GF-D8 (cell line): ENCODE measurements at places on chromosomes 13 and 19.

GRCh38 chr19:54492568-54492967, 10.1 kb upstream of the LAIR2 start:
- no peak for DNase-seq

- no peak for DNase-seq
Observed at GRCh38 chr13:36214163-36214921, at the start of gene SOHLH2. TSS of gene SOHLH2 (minus strand) at chr13:36214556. CDS start at chr13:36214526, 30 bp downstream.

- DNase-seq, result no peak
Observed at GRCh38 chr19:9937001-9937411, 691 bp upstream of the OLFM2 start.

DNA sequence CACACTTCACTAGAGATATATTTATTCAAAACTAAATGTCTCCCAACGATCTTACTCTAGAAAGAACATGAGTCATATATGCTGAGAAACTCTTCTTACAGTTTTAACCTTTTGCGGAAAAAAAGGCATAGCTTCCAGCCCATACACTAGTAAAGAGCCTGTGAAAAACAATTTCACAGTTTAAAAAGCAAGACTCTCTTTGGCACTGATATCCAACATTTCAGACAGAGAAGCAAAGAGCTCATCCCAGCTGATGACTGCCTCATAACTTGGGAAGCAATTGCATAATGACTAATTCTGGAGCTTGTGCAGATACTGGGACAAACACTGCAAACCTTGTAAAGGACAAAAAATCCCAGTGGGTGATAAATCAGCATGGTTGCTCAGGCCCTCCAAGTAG, 88.0 kb downstream of the ENOX1 start:
- DNase-seq, result no peak

DNA sequence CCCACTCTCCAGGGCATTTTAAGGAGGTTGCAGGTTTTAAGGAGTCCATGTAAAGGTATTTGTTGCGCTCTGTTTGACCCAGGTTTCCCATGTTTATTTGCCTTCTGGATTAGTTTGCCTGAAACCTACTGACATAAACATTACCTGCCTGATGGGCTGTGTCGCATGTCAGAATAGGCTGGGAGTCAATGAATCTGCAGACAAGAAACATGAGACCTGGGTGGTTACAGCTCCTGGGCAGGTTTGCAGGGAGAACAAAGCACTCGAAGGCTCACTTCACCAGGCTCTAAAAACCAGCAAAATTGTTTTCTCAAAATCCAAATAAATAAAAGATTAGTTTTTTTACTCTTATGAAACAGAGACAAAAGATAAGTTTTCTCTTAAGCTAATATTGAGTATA, 114.4 kb upstream of the SERTM1 start:
- DNase-seq, result no peak

DNA sequence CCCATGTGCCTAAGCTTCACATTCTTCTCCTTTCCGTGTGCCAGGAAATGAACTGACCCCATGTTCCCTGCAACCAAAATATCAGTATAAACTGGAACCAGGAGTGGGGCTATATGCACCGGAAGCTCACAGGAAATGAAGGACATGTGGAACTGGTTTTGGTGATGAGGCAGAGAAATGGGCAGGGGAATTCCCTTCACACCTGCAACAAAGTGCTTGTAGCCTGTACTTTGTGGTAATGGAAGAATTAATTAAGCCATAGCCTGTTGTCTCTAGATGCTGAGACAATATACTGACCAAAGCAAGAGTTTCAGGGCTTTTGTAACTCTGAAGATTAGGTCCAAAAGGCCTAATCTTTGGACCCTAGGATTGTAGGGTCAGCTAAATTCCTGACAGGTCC, 15.5 kb upstream of the UGGT2 start:
- DNase-seq, result no peak

- DNase-seq, result no peak
Observed at GRCh38 chr13:96033220-96034015, 19.8 kb downstream of the UGGT2 start.

GRCh38 chr19:34217952-34218817, 36.2 kb upstream of the GARRE1 start:
- peak; percentile 86 for DNase-seq

DNA sequence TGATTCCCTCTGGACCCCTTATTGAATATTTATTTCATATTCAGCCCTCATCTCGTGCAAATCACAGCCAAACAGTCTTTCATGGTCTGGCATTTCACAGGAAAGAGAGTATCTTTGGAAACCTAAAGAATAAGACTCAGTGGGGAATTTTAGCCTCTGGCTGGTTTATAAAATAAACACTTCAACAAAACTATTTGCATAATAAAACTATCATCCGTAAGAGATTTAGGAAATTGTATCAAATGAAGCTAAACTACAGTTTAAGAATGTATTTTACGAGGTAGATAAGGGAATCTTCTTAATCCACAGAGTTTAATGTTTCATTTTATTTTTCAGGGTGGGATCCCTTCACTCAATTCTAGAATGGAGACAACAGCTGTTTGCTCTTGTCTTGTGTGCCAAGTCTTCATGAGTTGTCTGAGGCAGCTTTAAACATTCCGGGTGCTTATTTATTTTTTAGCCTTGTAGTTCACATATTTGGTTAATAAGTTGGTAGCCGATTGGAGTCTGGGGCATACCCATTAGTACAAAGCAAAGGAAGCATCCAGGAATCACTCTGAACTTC, 634.4 kb upstream of the KLF12 start:
- no peak for DNase-seq

DNA sequence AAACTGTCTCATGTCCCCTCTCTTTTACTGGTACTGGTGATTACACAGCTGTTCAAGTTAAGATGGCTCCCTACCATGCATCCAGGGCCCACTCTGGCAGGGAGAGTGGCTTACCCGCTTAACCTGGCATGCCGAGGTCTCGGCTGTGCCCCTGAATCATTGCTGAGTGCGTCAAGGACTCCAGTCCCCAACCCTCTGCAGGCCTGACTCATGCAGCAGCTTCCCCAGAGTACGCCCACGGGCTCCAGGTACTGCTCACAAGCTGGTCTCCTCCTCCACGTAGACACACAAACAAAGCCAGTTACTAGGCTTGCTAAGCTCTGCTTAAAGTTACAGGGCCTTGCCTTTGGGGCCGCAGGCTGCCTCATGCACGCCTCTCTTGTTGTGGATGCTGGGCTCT, 447.4 kb downstream of the COG6 start:
- no peak for DNase-seq

DNA sequence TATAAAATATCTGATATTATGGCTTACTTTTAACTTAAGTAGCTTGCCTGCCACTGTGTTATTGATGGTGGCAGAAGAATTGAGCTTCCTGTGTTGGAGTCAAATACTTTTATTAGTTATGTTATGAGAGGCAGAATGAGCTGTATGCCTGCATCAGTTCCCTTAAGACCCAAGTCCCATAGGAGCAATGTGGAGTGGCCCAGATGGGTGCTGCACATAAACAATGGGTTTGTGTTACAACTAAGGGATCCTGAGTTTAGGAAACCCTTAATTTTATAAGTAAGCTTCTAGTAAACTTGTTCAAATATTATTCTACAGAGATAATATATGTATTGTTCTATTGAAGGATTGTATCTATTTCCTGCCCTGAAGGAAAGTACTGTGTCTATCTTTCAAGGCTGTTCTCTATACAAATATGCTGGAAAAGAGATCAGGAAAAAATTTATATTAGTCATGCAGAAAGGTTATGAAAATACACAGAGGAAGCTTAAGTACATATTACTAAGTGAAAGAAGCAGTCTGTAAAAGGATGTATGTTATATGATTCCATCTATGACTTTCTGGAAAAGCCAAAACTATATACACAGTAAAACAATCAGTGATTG, 2018.0 kb upstream of the PCDH20 start:
- DNase-seq, result no peak

GRCh38 chr13:73578251-73578875, 519.6 kb downstream of the KLF5 start:
- DNase-seq, result no peak

GRCh38 chr13:36717966-36718545, 44.2 kb downstream of the SERTM1 start:
- no peak for DNase-seq

GRCh38 chr19:29505097-29505824, 20.5 kb upstream of the VSTM2B start:
- DNase-seq, result no peak

- DNase-seq, result peak; percentile 47
Observed at GRCh38 chr19:5627395-5627904, 4.6 kb downstream of the SAFB start.

- DNase-seq, result no peak
Observed at GRCh38 chr19:47832723-47833122, 11.0 kb downstream of the CRX start.

- DNase-seq, result no peak
Observed at GRCh38 chr13:113839536-113840204, 24.2 kb downstream of the GAS6 start.

- no peak for DNase-seq
Observed at GRCh38 chr19:5515737-5516136, 52.0 kb downstream of the TINCR start.

GRCh38 chr13:110010404-110011138, 224.2 kb upstream of the IRS2 start:
- DNase-seq, result no peak

GRCh38 chr13:30998136-30999088, 66.0 kb downstream of the TEX26 start:
- DNase-seq, result no peak

- DNase-seq, result peak; percentile 30
Observed at GRCh38 chr13:71320452-71320851, 546.6 kb downstream of the DACH1 start.

- no peak for DNase-seq
Observed at GRCh38 chr19:49912965-49913685, 15.9 kb upstream of the ATF5 start.

- DNase-seq, result no peak
Observed at GRCh38 chr19:33840783-33841182, 44.1 kb downstream of the KCTD15 start.
